ENCODE measurements at places on chromosomes 1 and 21.

DNA sequence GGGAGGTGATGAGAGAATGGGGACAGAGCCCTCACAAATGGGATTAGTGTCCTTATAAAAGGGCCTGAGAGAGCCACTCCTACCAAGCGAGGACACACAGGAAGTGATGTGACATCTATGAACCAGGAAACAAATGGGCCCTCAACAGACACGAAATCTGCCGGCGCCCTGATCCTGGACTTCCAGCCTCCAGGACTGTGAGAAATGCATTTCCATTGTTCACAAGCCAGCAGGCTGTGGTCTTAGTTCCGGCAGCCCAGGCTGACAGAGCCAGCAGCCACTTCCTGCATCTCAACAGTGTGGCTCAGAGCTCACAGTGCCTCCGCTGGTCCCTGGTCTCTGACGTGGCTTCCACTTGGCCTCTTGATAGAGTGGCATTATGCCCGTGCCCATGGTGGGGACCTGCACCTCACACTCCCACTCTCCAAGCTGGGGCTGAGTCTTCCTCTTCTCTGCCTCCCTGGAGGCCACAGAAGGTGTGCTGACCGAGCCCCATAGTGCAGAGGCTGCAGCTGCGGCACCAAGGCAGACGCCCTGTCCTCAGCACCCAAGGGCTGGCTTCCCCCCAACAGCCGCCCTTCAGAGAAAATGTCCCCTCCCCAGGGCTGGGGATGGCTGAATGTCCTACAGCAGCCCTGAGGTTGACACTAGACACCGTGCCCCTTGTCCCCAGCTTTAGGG, 44.9 kb downstream of the ACOT7 start:
- peak; percentile 55 for DNase-seq

DNA sequence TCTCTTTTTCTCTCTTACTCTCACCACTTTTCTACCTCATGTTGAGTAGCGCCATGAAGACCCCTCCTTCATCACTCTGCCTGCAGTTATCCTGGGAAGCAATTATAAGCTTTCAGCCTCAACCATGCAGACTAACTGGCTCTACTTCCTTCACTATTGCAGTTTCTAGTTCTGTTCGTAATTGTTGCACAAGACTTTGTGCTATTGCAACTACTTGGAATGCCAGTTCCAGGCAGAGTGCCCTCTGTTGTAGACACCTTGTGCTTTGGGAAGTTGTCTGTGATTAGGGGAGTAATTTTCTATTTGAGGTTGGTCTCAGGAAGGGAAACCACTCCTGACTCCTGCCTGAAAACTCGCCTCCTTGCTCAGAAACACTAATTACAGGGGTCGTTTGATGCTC, 19.4 kb downstream of the PGM1 start:
- no peak for DNase-seq

GRCh38 chr21:28538987-28539622, 453.6 kb downstream of the LTN1 start:
- DNase-seq, result no peak

DNA sequence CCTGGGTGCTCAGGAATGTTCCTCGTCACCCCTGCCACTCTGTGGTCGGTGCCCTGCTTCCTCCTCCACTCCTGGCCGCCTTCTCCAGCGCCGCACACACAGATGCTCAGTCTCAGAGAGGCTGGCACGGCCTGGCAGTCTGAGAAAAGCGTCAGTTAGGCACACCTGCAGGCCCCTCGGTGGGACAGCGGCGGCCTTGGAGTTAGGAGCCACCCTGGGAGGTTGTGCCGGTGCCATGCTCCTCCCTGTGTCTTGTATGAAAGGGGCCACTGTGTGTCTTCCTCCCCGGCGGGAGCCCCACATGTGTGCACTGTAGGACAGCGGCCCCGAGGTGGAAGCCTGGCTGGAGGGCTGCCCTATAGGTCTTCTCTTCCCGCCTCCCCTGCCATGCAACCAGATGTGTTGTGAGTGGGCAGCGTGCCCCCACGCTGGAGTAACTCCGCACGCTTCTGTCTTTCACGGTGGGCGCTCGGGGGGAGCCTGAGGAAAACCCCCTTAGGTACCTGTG, 145.2 kb downstream of the PGBD5 start:
- DNase-seq, result no peak

DNA sequence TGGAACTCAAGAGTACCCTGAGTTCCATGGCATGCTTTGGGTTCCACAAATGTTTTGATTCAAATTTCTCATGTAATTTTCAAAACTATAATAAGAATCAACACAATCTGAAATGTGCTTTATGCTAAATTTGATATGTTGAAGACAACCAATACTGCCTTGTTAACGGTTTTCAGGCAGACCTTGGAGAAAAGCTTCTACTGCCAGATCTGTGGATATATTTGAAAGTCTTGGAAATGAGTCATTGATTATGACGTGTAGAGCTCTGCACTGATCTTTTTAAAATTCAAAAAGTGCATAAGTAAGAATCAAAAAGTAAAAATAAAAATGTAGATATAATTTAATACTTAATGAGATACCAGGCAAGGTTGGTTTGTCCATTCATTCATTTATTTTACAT, 74.0 kb upstream of the TNR start:
- no peak for DNase-seq

GRCh38 chr1:27872059-27872801, at the start of gene THEMIS2:
THEMIS2 (plus strand) TSS chr1:27872544; CDS start chr1:27872572, 28 bp downstream.
- DNase-seq, result peak; percentile 73

DNA sequence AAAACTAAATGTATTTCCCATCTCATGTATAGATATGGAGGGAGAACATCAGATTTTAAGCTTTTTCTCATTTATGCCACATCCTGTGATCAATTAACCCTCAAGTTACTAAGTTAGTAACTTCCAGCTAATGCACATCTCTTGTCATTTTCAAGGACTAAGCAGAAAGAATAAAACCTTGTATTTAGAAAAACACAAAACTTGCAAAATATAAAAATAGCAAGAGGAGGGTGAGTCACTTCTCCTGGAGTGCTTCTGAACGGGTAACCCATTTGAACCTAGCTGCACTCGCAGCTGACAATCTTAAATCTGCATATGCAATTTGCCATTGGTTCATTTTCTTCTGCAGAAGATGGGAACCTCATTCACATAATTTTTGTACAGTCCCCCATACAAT, 500.5 kb downstream of the SETD4 start:
- no peak for DNase-seq

DNA sequence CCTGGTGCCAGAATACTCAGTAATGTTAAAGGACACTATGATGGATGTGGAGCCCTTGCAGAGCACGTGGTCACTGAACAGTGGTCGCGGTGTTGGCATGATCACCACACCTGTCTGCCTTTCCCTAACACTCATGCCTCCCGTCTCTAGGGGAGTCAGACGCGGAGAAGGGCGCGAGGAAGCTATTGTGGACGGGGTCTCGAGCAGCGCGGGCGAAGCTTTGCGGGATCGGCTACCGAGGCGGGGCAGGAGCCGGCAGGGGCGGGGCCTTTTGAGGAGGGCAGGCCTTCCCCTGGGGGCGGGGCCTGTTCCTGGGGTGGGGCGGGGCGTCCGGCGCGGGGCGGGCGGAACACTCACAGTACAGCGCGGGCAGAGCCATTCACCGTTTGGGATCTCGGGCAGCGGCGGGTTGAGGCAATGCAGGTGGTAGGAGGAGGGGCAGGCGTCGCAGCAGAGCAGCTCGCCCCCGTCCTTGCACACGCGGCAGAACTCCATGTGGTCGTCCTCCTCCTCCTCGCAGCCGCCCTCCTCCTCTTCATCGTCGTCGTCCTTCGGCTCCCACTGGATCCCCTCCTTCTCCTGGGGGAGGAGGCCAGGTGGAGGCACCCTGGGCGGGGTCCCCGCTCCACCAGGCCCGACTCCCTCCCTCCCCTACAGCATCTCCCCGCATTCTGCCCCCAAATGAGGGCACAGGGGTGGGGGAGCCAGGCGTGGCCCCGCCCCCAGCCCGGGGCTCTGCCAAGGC, 31.5 kb downstream of the CHD5 start:
- DNase-seq, result peak; percentile 45

DNA sequence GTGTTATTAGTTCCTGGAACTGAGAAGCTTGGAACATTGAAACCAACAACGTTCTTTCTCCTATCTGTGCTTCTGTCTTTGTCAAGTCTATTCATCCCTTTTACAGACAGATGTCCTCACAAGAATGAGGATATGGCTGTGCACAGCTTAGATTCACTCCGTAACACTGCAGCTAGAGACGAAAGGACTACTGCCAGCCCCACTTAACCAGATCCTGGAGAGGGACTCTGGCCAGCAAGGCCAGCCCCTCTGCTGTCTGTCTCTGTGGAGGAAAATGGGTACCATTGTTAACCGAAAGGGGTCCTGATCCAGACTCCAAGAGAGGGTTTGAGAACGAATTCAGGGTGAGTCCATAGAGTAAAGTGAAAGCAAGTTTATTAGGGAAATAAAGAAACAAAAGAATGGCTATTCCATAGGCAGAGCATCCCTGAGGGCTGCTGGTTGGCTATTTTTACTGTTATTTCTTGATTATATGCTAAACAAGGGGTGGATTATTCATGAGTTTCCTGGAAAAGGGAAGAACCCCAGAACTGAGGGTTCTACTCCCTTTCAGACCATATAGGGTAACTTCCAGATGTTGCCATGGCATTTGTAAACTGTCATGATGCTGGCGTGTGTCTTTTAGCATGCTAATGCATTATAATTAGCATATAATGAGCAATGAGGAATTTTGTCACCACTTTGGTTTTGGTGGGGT, 17.4 kb upstream of the USP24 start:
- no peak for DNase-seq

DNA sequence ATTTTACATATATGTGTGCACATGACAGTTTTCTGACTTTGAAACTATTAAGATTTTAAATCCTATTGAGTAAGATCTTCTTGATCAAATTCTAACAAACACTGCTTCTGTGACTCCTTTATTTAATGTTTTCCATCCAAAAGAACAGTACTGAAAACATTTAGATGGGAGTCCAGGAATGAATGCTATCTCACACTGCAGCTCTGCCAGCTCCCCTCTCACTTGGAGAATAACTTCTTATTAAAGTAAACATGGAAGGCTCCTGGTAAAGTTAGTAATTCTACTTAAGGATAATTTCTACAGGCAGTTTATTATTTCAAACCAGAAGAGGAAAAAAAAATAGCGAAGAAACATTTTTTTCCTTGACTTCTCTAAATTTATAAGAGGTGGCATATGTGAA, 349.1 kb downstream of the DPYD start:
- no peak for DNase-seq

DNA sequence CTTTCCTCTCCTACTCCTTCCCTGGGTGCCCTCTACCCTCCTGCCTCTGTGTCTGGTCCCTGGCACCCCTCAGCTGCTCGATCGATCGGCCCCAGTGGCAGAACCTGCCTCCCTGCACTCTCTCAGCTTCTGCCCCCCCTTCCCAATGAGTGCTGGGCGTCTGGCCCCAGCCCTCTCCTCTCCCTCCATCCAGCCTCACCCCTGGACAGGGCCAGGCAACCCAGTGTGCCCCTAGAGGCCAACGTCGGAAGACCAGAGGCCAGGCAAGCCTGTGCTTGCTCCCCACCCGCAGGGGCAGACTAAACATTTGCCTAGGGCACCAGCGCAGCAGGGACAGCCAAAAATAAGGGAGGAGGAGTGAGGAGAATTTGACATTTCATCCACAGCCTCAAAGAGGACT, 43.5 kb downstream of the LGR6 start:
- no peak for DNase-seq

DNA sequence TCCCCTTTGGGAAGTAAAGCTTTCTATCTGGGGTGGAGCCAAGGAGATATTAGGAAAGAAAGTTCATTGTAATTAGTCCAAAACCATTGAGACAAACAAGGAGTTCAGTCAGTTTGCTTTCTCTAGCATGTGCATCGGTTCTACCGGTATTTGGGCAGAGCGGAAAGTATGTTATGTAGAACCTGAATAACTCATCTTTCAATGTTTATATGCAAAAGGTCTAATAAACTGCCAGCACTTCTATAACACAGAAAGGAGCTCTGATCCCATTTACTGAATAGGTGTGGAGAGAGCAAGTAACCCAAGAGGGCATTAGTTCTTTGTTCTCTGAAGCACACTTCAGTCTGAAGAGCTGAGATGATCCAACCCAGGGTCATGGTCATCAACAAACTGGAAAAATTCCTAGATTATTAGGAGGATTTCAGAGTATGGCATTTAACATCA, 3.5 kb downstream of the TGFB2 start:
- no peak for DNase-seq

- no peak for DNase-seq
Observed at GRCh38 chr1:74193908-74194307, 4.1 kb downstream of the LRRIQ3 start.

DNA sequence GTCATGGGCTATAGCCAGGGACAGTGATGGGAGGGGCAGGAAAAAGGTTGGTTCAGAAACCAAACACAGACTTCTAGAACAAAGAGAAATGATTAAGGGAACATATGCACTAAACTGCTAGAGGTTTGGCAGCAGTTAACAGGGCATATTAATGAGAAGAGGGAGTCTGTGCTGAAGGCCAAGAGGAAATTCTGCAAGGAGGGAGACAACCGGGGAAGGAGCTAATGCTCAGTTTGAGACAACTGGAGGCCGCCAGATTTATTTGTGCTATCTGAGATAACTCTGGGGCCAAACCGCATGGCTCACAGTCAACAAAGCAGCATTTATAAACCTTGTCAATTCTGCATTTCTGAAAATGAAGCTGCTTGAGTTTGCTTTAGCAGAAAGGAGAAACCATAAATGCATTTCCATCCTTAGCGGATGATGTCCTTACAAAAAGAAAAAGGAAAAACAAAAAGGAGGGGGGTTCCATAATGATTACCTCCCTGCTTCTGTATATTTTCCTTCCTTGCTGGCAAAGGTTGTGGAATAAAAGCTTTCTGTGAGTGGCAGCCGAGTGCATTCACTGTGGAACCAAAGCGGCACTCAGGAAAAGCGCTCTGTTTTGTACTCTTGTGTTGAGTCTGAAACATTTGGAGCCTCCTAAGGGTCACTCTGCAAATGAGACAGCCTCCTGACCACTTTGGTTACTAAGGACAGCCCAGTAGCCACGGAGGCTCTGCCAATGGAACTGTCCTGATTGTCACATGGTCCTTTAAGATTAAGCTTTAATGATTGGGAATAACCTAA, 70.3 kb downstream of the SIM2 start:
- no peak for DNase-seq

DNA sequence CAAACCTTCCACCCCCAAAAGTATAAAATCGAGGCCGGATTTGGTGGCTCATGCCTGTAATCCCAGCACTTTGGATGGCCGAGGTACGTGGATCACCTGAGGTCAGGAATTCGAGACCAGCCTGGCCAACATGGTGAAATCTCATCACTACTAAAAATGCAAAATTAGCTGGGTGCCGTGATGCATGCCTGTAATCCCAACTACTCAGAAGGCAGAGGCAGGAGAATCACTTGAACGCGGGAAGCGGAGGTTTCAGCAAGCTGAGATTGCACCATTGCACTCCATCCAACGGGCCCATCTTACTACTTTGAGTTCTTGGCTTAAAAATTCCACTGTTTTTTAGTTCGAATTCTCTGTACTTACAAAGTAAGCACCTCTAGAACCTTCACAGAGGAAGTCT, 11.0 kb downstream of the KLHDC8A start:
- DNase-seq, result no peak

All from activated effector memory CD4-positive, alpha-beta T cell treated with Interleukin-2 at 50 U/mL for 16 hours (primary cell).